ENCODE measurements at places on chromosomes 16 and 17. TPM values are rescaled to one million over a fixed set of nuclear protein-coding genes. Genes with fewer than 3 reads are reported as not detected.

PRSS21 gene
- not detected for total RNA-seq

DNA sequence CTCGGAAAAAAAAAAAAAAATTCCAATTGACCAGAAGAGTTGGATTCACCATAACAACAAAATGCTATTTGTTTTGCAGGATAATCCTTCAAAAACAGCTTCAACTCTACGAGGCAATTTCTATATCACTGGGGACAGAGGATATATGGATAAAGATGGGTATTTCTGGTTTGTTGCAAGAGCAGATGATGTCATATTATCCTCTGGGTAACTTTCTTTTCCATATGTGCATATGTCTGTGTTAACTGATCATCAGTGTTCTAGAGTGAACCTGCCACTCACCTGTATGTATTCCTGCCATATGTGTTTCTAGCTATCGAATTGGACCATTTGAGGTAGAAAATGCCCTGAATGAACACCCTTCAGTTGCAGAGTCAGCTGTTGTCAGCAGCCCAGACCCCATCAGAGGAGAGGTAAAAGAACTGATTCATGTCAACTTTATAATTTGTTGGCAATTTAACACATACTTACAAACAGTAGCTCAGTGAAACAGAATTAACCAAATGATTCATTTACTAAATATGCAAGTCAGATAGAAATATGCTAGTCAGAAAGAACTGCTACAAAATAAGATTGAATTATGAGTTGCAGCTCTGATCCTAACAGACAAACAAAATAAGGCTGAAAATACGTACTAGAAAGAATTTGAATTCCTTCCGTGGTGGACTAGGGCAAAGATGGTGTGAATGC is 14.2 kb downstream of the ERI2 start:
- no peak for DNase-seq

RND2 gene
- 2.4 TPM for total RNA-seq

DNA sequence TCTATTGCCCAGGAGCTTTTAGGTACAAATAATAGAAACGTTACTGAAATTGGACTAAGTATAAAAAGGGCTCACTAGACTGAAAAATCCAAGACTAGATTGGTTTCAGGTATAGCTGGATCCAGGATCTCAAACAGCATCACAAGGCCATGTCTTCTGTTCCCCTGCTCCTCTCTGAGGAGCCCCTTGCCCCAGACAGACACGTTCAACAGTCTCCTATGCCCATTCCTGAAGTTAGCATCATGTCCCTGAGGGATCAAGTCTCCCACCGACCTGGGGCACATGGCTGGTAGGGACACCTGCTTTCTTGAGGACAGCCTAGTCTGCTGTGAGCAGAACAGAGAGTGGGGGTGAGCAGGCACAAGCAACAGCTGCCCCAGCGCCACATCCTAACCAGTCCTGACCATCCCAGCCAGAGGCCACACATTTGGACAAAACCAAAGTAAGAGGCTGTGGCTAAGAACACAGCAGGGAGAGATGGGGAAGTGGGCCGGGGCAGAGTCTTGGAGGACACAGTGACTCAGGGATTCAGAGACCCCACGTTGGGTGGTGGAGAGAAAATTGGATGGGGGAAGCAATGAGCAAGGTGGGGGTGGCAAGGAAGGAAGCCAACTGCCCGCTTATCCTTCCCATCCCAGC is 10.5 kb upstream of the MMP2 start:
- DNase-seq: no peak

DNA sequence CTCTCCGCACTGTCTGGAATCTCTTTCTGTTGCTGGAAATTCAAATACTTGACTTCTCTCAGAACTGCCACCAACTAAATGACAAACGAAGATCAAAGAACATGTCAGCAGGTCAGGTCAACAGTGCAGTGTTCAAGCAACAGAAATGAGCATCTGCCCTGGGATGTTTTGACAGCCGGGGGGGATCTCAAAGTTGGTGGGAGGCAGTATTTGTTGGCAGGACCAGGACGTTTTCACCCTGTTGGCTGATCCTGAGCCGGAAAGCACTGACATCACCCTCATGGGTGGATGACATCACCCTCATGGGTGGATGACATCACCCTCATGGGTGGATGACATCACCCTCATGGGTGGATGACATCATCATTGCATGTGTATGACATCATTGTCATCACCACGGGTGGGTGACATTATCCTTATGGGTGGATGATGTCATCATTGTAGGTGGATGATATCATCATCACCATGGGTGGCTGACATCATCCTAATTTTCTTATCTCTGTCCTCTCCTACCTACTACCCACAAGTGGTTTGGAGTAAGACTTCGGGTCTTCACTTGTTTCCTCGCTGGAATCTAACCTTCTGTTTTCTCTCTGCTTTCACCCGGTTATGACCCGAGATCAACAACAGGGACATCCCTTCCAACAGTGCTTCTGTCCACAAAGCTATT is 18.9 kb downstream of the DNAH17 start:
- DNase-seq: no peak

GRCh38 chr17:55162556-55162946 is 102.2 kb upstream of the HLF start:
- DNase-seq: no peak

DNA sequence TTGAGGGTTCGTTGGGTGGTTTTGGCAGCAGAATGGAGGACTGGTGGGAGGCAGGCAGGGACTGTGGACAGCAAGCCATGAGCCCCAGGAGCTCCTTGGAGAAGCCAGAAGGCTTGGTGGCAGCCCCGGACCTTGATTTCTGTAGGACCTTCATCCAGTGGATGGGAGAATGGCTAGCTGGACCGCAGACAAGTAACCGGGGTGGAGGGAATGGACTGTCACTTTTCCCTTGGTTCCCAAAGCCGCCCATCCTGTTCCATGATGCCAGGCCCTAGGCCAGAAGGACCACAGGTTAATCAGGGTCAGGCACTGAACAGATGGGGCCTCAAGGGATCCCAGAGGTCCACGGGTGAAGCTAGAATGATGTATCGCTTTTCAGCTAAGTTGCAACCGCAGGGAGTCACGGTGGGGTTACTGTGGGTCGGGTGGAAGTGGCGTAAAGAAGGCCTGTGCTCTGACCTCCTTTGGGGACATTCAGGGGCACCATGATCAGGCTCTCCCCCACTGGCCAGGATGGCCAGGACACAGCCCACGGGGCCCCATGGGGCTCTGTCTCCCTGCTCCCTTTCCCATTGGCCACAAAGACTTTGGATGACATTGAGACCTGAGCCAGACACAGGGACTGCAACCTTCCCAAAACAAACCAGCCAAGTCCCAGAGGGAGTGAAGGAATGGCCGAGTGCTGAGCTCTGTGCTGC is 66.9 kb upstream of the MRTFB start:
- no peak for DNase-seq

STX1B gene
- total RNA-seq: 1.6 TPM

- no peak for DNase-seq
These were observed 9.0 kb downstream of the DYNLL2 start for GRCh38 chr17:58092101-58092796.

- no peak for DNase-seq
These were observed 124.5 kb downstream of the ZNF778 start for GRCh38 chr16:89341697-89342694.

DNA sequence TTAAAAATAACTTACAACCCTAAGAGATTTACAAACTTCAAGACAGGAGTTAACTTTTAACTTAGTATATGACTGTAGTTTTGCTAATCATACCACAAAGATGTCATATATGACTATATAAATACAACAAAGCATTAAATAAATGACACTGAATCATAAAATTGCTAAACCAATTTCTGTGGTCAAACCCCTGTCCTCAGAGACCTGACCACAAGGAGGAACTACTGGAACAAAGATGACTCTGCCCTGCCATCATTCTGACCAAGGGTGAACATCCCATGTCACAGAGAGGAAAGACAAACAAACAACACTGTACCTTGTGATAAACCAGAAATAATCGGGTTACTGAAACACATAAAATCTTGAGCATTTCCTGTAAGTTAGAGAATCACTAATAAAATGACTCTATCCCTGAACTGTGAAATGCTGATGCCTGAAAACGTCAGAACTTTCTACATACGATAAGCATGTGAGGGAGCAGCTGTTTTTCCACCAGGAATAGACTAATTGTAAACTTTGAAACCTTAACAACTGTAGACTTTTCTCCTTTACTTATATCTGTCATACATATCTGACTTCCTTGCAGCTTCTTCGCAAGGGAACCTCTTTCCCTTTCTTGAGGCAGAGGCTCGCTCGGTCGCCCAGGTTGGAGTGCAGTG is 47.9 kb downstream of the WDR59 start:
- DNase-seq: no peak

GRCh38 chr16:89523680-89524344 is 15.6 kb downstream of the SPG7 start:
- DNase-seq: no peak

PRRT2 gene
- total RNA-seq: 39.4 TPM

ASPA gene
- total RNA-seq: 1.4 TPM

DNA sequence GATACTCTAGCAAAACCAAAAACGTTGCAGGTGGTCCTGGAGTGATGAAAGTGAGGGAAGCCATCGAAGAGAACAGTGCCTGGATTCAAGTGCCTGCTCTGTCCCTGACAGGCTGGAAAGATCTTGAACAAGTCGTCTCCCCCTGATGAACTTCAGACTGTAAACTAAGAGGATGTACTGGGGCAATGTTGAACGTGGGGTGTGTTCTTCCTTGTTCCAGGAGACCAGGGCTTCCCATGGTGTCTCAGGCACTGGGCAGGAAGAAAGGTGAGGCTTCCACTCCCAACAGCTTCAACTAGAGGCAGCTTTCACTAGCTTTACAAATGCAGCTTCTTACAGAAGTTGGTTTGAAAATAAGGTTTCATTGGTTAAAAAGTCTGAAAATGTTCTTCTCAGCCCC is 21.4 kb upstream of the NF1 start:
- no peak for DNase-seq

GRCh38 chr17:15453246-15453645 is 14.2 kb downstream of the CDRT4 start:
- no peak for DNase-seq

PDILT gene
- not detected for total RNA-seq

GRCh38 chr16:85465328-85466303 is 147.5 kb upstream of the GSE1 start:
- DNase-seq: no peak

DNA sequence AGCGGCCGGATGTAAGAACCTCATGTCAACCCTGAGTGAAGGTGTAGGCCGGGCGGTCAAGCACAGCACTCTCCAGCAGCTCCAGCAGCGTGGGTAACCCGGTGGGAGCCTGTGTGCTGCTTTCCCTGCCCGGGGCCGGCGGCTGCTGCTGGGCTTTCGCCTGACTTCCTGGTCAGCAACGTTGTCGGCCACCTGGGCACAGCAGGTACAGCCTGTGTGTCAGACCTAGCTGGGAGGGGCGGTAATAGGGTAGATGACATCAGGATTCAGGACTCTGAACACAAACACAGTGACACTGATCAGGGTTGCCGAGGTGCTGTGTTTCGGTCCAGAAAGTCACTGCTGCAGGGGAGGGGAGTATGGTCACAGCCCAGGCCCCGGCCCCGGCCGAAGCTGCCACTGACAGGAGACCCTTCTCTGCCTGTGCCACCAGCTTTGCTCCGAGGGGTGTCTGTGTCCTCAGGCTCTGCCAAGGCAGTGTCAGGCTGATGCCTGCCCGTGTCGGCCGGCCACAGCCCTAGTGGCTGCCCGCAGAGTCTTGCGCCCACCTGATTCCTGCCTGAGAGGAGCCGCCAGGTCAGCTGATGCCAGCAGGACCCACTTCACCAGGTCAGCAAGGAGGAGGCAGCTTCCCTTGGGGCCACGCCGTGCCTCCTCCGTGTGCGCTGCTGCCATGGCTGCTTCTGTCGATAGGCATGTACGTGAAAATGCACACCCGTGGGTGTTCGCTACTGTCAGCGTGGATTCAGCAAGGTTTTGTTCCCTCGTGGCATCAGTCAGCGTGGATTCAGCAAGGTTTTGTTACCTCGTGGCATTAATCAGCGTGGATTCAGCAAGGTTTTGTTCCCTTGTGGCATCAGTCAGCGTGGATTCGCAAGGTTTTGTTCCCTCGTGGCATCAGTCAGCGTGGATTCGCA is 9.2 kb downstream of the RAB40C start:
- no peak for DNase-seq

GRCh38 chr17:29444589-29444988 is 54.4 kb downstream of the TAOK1 start:
- no peak for DNase-seq

- DNase-seq: no peak
These were observed 5.5 kb downstream of the OR1F1 start for GRCh38 chr16:3193221-3194212.

DNA sequence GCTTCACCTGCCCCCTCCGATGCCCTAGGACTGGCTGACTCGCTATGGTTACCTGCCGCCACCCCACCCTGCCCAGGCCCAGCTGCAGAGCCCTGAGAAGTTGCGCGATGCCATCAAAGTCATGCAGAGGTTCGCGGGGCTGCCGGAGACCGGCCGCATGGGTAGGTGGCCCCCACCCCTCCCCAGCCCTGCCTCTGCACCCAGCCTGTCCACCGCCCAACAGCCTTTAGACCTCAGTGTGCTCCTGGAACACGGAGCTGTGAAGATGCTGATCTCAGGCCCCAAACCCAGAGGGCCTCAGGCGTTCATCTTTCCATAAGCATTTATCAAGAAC is 993 bp downstream of the MMP25 start:
- DNase-seq: no peak

DNA sequence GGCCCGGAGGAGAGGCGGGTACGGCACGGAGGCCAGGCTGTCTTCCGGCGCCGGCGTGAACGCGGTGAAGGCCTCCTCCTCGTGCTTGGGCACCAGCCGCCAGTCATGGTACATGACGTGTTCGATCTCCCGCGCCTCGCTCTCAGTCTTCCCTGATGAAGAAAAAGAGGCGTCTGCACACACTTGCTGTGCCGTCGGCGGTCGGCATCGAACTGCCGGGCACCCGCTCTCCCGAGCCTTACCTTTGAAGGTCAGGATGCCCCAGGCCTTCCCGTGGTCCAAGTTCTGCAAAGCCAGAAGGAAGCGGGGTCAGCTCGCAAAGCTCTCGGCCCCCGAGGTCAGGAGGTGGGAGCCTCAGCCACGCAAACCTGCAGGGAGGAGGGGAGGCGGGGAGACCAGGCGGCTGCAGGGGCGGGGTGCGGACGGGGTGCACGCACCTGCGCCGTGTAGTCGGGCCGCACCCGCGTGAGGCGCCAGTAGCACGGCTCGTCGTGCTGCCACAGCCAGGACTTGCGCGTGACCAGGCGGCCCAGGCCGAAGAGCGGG is at the start of gene EME2:
TSS of gene EME2 (plus strand) at position 449 of the 546 bp plus-strand sequence. CDS start 418 bp downstream, outside the sequence.
- DNase-seq: no peak

DNA sequence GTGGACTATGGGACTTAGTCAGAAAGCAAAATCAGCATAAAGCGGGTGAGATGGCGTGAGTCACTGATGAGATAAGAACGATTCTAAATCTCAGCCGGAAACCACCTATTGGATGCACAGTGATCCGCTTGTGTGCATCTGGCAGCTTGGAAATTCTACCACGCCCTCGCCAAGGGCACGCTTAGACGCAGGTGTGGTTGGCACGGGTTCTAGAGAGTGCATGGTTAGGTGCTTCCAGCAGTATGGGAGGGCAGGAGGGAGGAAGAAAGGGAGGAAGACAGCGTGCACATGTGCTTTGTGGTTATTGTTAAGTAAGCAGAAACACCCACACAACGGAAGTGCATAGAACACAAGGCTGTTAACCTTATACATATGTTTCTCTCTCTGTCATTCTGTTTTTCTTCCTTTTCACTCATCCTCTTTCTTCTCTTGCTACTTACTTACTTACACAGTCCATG is 374.0 kb upstream of the ASIC2 start:
- no peak for DNase-seq
